ENCODE measurements at places on chromosomes 5 and 9. TPM values are rescaled to one million over a fixed set of nuclear protein-coding genes. Genes with fewer than 3 reads are reported as not detected.

- H3K4me1 ChIP-seq: no peaks in the 10 kb centered on the region
- no peak for DNase-seq
- no peaks in the 10 kb centered on the region for H3K36me3 ChIP-seq
- no peak overlapping the region for H3K4me3 ChIP-seq
- no peaks in the 10 kb centered on the region for H3K27me3 ChIP-seq
- no peak overlapping the region for H3K27ac ChIP-seq
These were observed 38.5 kb upstream of the MPDZ start for GRCh38 chr9:13318027-13318426.

DNA sequence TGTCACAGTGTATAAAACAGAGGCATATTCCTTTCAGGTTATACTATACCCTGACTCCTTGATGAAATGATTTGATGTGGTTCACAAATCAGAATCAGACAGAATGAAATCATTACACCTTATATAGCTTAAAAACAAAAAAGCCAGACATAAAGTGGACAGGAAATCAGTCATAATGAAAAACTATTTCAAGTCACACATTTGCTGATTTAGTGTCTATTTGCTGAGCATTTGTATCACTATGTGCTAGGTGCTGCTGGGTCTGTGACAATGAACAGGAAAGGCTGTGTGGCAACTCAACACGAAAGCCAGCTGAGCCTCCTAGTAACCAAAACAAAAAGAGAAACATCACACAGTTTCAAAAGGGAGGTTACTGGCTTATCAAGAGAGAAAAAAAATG, 194.0 kb downstream of the EFNA5 start:
- no peak overlapping the region for H3K4me3 ChIP-seq
- H3K36me3 ChIP-seq: no peaks in the 10 kb centered on the region
- no peaks in the 10 kb centered on the region for H3K4me1 ChIP-seq
- no peak overlapping the region for H3K27ac ChIP-seq
- no peak for DNase-seq
- H3K27me3 ChIP-seq: no peaks in the 10 kb centered on the region

DNA sequence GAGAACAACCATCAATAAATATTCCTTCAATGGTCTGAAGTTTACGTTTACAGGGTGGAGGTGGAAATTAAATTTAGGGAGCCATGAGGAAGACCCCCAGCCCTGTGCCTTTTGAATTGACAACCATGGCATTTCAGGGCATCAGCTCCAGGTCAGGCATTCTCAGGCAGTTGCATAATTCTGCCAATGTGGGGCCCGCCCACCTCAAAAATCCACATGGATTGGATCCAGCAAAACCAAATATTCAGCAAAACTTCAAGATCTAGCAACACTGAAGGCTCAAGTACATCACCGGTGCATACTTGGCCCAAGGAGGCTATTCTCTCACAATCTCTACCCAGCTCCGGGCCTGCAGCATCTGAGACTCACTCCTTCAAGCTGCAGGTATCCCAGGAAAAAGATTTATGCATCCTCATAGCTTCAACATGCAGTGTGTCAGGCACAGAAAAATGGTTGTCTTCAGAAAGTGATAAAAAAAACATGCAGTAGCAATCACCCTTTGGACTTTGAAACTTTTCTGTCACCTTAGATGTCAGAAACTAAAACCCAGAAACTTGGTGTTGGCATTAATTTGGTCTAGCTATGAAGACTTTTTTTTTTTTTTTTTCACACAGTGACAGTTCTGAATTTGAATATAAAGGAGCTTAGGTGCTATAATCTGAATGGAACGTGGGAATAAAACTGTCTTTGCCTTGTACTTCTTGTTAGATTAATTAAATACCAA, 21.4 kb upstream of the ANXA2R start:
- no peaks in the 10 kb centered on the region for H3K27me3 ChIP-seq
- H3K27ac ChIP-seq: no peak overlapping the region
- H3K4me3 ChIP-seq: no peak overlapping the region
- H3K4me1 ChIP-seq: peaks cover 9% of the 10 kb centered on the region

- no peak for DNase-seq
- H3K36me3 ChIP-seq: no peaks in the 10 kb centered on the region
- H3K27me3 ChIP-seq: no peaks in the 10 kb centered on the region
- H3K4me1 ChIP-seq: peaks cover 48% of the 10 kb centered on the region
These were observed 1.7 kb downstream of the UBE2D2 start for GRCh38 chr5:139562847-139563246.

GRCh38 chr5:143318833-143319232, 84.7 kb downstream of the NR3C1 start:
- no peak overlapping the region for H3K27ac ChIP-seq
- DNase-seq: no peak
- no peak overlapping the region for H3K4me3 ChIP-seq
- peaks cover 32% of the 10 kb centered on the region for H3K4me1 ChIP-seq

GRCh38 chr5:133945568-133945967, 22.9 kb downstream of the C5orf15 start:
- no peak overlapping the region for H3K4me3 ChIP-seq
- H3K27ac ChIP-seq: no peak overlapping the region

GRCh38 chr9:120104771-120105170, 475.2 kb downstream of the CDK5RAP2 start:
- no peaks in the 10 kb centered on the region for H3K36me3 ChIP-seq
- H3K27ac ChIP-seq: no peak overlapping the region
- no peaks in the 10 kb centered on the region for H3K27me3 ChIP-seq
- H3K4me1 ChIP-seq: no peaks in the 10 kb centered on the region

DNA sequence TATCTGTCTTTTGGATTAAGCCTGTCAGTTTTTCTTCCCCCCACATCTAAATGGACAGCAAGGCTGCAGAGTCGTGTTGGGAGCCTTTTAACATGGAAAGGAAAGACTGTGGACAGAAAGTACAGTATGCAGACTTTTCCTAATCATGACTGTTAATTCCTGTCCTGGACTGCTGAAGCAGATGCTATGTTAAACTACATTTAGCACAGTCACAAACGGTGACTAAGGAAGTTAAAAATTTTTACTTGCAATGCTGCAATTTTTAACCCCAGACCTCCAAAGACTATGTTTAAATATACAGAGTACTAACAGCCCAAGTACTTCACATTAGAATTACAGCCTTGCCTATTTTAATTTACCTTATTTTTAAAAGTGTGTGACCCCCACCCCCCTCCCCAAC, 51.8 kb downstream of the ELAVL2 start:
- no peak overlapping the region for H3K4me3 ChIP-seq
- no peaks in the 10 kb centered on the region for H3K27me3 ChIP-seq
- no peak for DNase-seq

DNA sequence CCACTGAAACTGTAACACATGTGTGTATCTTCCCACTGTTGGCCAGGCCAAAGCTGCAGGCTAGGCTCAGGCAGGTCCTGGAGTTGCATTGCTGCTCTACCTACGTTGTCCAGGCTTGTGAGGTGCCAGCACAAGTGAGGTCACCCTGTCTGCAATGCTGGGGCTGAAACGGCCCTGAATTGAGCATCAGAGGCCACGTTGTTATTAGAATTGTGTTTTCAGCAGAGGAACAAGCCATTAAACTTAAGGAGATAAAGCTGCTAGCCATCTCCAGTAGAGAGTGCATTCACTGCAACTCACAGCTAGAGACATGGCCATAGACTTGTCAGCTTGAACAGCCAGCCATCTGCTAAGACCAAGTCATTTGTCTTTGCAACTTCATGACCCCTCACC, 191.8 kb downstream of the SEMA6A start:
- H3K27me3 ChIP-seq: no peaks in the 10 kb centered on the region
- no peak overlapping the region for H3K27ac ChIP-seq
- no peak for DNase-seq
- no peak overlapping the region for H3K4me3 ChIP-seq

GRCh38 chr5:5461012-5461411, 38.5 kb downstream of the ICE1 start:
- no peak overlapping the region for H3K27ac ChIP-seq
- DNase-seq: no peak
- H3K36me3 ChIP-seq: peaks cover 57% of the 10 kb centered on the region
- no peaks in the 10 kb centered on the region for H3K4me1 ChIP-seq

- H3K27me3 ChIP-seq: no peaks in the 10 kb centered on the region
- H3K27ac ChIP-seq: no peak overlapping the region
- H3K4me3 ChIP-seq: no peak overlapping the region
- no peaks in the 10 kb centered on the region for H3K4me1 ChIP-seq
- no peak for DNase-seq
These were observed 323.4 kb downstream of the TRPM3 start for GRCh38 chr9:70798018-70798417.

DNA sequence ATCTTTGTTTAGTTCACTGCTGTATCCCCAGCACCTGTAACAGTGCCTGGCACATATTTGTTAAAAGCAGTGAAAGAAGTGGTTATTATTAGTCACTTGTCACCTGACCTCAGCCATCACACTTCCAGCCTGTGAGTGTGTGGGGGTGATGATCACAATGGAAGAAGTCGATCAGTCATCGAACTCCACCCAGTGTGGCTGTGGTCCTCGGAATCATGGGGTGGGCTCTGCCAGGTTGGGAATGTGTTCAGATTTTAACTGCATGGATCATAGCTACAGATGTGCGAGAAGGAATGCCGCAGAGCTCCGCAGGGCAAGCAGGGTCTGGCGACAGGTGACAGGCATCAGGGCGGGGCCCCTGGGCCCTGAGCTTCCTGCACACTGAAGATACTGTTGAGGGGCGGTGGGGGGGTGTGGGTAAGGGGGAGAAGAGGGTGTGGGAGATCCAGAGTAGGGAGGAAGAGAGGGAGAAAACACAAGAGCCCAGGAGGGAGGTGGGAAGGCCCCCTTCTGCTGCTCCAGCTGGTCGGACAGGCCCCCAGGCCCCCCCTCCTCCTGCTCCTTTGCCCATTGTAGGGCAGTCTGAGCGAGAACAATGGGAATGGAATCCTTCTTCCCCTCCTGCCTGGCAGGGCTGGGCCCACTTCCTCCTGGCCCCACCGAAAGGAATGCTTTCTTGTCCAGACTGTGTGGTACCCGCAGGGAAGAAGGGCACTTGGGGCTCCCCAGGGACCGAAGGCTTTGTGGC, 89.6 kb downstream of the SPRY4 start:
- no peaks in the 10 kb centered on the region for H3K27me3 ChIP-seq
- H3K4me3 ChIP-seq: no peak overlapping the region
- H3K4me1 ChIP-seq: peaks cover 3% of the 10 kb centered on the region
- no peak for DNase-seq

DNA sequence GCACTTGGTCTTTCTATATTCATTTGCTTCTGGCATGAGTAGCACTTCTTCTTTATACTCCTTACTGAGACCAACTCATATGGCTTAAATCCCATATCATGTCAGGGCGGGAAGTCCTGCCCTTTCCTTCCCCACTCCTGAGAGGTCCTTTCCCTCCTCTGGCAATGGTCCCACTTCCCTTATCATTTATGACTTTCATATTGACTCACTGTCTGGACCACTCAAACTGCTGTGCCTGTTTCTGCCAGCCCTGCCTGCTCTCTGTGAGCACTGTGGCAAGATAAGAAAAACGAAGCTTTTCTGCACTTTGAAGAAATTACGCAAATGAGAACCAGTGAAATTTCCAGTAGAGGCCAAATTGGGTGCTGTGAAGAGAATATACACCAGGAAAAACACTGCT, 58.1 kb downstream of the ZNF474 start:
- H3K27me3 ChIP-seq: no peaks in the 10 kb centered on the region
- DNase-seq: no peak
- no peak overlapping the region for H3K4me3 ChIP-seq
- H3K4me1 ChIP-seq: peaks cover 15% of the 10 kb centered on the region

GRCh38 chr9:70427161-70427945, 12.9 kb upstream of the KLF9 start:
- no peaks in the 10 kb centered on the region for H3K27me3 ChIP-seq
- H3K27ac ChIP-seq: no peak overlapping the region
- DNase-seq: no peak
- H3K36me3 ChIP-seq: no peaks in the 10 kb centered on the region

GRCh38 chr9:7342229-7342628, 457.3 kb downstream of the DMAC1 start:
- no peak for DNase-seq
- H3K27ac ChIP-seq: no peak overlapping the region
- no peaks in the 10 kb centered on the region for H3K27me3 ChIP-seq
- H3K4me1 ChIP-seq: no peaks in the 10 kb centered on the region
- H3K4me3 ChIP-seq: no peak overlapping the region
- H3K36me3 ChIP-seq: no peaks in the 10 kb centered on the region

GRCh38 chr5:127311349-127311748, 20.8 kb downstream of the MEGF10 start:
- H3K27ac ChIP-seq: no peak overlapping the region
- H3K4me3 ChIP-seq: no peak overlapping the region
- H3K4me1 ChIP-seq: no peaks in the 10 kb centered on the region
- no peaks in the 10 kb centered on the region for H3K36me3 ChIP-seq
- no peaks in the 10 kb centered on the region for H3K27me3 ChIP-seq

DNA sequence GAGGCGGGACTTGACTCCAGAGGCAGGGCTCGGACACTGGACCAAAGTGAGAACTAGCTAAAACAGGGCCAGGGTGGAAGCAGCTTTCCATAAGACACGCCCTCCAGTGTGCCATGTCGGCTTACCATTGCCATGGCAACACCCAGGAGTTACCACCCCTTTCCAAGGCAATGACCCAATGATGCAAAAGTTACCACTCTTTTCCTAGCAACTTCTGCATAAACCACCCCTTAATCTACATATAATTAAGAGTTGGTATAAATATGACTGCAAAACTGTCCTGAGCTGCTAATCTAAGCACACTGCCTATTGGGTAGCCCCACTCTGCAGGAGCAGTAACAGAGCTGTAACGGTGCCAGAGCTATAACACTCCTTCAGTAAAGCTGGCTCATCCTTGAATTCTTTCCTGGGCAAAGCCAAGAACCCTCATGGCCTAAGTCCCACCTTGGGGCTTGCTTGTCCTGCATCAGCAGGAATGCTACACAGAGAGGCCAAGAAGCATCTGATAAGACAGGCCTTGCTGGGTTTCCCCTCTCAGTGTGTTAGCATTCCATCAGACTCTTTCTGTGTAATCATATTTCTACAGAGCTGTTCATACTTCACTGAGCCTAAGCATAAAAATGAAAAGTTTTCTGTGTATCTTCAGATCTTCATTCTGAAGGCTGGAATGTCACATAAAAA, 262.7 kb upstream of the KLF9 start:
- H3K4me1 ChIP-seq: no peaks in the 10 kb centered on the region
- DNase-seq: no peak
- no peaks in the 10 kb centered on the region for H3K36me3 ChIP-seq
- H3K27me3 ChIP-seq: no peaks in the 10 kb centered on the region

GRCh38 chr5:147481874-147482705, 27.8 kb downstream of the DPYSL3 start:
- DNase-seq: no peak
- H3K4me3 ChIP-seq: no peak overlapping the region
- peaks cover 26% of the 10 kb centered on the region for H3K4me1 ChIP-seq
- peak overlapping the region; percentile 64 for H3K27ac ChIP-seq
- no peaks in the 10 kb centered on the region for H3K27me3 ChIP-seq

The NME5 gene
- total RNA-seq: 14.4 TPM

The CDKN2B-AS1 gene
- not detected for total RNA-seq

The ADAMTS6 gene
- total RNA-seq: 3.4 TPM

The PRUNE2 gene
- total RNA-seq: 4.6 TPM

The FAT2 gene
- total RNA-seq: 0.54 TPM

The ST8SIA4 gene
- 3.4 TPM for total RNA-seq

The ADAMTS13 gene
- 1.8 TPM for total RNA-seq

The CDC14B gene
- 69.5 TPM for total RNA-seq

The SYNPO gene
- 14.8 TPM for total RNA-seq

The CDX1 gene
- not detected for total RNA-seq
